ENCODE measurements at places on chromosomes 6 and 20.

- DNase-seq, result no peak
Observed at GRCh38 chr6:83068616-83069015, 1.1 kb downstream of the DOP1A start.

DNA sequence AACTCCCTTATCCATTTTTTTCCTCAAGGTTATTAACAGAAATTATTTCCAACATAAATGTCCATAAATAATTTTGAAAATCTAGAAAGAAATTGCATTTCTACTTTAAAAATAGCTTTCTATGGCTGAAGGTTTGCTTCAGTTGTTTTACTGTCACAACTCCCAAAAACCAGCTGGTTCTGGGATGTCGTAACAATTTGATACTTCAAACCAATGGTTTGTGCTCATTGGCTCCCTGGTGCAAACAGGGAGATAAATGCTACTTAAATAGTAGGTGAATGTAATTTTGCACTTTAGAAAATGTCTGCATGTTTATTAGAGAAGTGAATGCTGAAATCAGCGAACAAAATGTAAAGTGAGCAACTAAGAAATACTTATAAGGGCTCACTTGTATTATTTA is 31.1 kb downstream of the LAMA2 start:
- DNase-seq, result no peak

- no peak for DNase-seq
Observed at GRCh38 chr20:1469925-1470571, 3.4 kb upstream of the NSFL1C start.

GRCh38 chr6:41344876-41345275 is 9.5 kb downstream of the NCR2 start:
- no peak for DNase-seq

DNA sequence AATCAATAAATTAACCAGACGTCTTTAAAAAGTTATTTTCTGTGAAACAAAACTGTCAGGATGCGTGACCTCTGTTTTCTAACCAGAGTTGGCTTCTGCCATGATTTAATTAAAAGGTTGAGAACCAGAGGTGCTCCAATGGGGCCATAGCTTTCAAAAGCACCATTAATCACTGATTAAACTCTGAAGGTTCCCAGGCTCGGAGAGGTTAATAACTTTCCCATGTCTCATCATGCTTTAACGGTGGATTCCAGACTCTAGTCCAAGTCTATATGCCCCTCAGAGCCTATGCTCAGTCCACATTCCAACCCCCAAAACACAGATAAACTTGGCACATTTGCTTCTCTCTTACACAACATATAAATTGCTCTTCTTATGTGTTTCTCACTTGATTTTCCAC is 95.5 kb downstream of the SNAP91 start:
- DNase-seq, result no peak

DNA sequence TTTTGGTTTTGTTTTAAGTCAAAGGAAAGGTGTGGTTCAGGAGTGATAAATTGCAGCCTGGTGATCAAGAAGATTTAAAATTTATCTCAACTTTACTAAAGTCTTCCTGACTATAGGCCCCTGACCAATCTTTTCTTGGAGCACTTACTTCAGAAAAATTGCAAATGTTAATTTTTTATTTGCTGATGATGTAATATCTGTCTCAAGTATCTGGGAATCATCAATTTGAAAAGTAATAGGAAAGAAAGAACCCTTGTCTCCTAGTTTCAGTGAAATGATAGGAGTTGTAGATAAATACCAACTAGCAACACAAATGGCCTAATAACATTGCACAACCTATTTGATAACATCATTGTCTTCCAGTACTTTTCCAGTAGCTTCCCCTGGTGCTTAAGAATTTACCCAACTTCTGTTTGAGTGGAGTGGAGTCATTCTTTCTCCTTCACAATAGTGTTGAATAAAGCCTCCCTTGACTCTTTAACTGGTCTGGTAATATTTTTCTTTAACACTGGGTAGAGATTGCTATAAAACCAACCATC is 648.3 kb upstream of the ADGRB3 start:
- no peak for DNase-seq

GRCh38 chr6:93393554-93394074 is 25.7 kb downstream of the EPHA7 start:
- DNase-seq, result no peak

GRCh38 chr6:17870300-17871188 is 116.9 kb downstream of the KIF13A start:
- no peak for DNase-seq

DNA sequence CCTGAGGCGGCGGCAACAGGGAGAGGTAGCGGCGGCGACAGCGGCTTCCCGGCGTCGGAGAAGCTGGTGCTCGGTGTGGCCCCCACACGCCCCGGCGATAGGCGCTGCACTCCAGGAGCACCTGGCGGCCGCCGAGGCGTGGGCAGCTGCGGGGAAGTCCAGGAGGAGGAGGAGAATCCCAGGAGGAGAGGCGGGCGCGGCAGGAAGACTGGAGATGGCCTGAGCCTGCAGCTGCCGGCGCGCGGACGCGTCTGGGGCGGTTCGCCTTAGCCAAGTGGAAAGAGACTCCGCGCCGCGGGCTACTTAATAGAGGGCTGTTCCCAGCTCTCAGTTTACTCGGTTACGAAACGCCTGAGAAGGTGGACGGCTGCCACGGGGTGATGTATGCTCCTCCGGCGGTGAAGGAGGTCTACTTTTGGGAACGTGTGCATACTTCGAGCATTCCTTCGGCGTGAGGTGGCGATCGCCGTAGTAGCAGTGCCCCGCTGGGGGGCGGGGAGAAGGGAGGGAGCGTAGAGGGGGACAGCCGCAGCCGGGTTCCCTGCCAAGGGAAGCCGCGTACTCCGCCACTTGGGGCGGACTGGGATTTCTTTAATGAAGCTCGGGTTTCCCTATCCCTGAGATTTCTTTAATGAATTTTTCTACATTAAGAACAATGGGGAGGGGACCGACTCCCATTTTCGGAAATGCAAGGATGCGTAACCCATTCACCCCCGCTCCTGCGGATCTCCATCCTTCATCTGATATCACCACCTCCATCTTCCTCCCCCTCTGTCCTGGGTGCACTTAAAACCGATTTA is at the start of gene COL12A1:
Gene COL12A1 (minus strand): TSS at position 278 of the 800 bp plus-strand sequence. CDS start 3,261 bp downstream, outside the sequence.
- DNase-seq, result peak; percentile 13

DNA sequence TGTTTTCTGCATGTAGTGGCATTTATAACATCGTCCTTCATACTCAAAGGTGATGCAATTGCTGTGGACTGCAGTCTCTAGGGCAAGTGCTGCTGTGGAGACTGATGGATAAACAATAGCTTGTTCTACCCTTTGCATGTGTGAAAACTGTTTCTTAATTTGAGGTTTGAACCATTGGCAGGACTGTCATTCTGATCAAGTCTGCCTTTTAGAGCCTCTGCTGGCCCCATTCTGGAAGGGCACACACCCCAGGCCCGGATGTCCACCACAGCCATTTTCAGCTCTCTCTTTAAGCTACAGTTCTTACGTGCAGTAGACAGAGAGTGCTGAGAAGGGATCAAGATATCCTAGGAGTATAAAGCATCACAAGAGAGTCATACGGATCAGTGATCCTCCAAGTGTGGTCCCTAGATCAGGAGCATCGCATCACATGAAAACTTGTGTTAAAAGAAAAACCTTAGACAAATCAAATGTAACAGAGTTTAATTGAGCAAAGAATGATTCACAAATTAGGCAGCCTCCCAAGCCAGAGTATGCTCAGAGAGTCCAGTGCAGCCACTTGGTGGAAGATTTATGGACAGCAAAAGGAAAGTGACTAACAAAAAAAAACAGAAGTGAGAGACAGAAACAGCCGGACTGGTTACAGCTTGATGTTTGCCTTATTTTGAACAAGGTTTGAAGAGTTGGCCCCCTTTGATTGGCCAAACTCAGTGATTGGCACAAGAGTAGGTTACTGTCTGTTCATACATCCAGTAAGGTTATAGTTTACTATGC is 52.0 kb downstream of the FRK start:
- DNase-seq, result no peak

DNA sequence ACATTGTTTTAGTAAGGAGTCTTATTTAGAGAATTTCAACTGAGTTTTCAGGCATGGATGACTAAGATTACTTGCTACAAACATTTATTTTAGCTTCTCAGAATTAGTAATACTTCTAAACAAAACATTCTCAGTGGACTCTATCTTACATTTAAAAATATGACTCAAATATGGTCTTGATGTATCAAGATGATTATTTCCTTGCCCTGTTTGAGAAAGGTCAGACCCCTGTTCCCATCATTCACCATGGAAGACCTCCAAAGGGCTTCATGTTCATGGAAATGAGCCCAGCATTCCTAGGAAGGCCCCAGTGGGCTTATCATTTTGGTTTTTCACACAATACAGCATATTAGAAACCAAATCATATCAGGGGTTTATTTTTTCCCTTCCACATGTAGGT is 24.6 kb upstream of the TRPC4AP start:
- no peak for DNase-seq

DNA sequence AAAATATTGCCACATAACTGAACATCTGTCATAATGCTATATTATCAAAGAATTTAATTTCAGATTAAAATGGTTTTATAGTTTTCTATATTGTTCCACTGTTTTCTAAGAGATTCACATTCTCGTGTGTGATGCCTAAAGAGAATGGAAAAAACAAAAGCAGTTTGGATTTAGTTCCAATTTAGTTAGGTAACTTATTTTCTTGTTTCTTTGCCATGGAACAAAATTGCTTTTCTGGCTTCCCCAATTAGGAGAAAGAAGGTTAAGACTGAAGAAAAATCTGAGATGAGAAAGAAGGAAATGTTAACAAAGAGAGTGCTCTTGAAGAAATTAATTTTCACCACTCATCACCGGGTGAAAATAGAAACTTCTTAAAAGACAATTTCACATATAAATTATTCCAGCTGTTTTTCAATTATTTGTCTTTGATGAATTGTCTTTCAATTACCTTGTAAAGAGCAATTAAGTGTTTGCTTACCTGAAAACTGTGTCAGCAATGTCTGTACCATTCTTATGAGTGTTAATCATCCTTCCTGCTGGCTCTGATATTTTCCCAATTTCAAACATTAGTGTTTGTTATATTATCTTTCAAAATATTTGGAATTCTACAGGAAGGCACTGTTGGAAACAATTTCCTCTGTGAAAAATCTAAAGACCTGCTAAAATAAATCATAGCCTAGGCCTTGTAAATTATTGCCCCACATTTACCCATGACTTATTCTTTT is 19.5 kb downstream of the PHACTR2 start:
- no peak for DNase-seq

DNA sequence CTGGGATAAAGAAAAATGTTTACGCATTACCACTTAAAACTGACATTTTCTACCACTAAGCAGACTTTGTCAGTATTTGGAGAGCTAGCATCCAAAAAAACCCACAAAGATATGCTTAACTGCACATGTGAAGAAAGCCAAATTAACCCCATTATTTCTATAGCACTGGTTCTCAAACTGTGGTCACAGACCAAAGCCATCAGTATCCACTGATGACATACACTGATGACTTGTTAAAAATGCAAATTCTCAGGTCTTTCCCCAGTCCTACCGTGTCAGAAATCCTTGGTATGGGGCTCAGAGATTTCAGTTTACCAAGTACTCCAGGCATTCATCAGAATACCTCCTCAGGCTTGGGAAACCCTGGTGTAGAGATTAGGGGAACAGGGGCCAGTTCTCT is 230.2 kb downstream of the PTPRK start:
- DNase-seq, result no peak

- DNase-seq, result no peak
Observed at GRCh38 chr20:15575255-15575654, 998.0 kb downstream of the KIF16B start.

- no peak for DNase-seq
Observed at GRCh38 chr6:168098431-168098861, 19.4 kb upstream of the FRMD1 start.

- DNase-seq, result no peak
Observed at GRCh38 chr6:166167258-166167731, 356 bp downstream of the TBXT start.

GRCh38 chr6:3079682-3080081 is 11.4 kb downstream of the RIPK1 start:
- DNase-seq, result no peak

GRCh38 chr20:37309936-37310590 is 20.6 kb downstream of the MANBAL start:
- no peak for DNase-seq

GRCh38 chr6:83696674-83697073 is 12.2 kb downstream of the SNAP91 start:
- no peak for DNase-seq

GRCh38 chr6:158036261-158036660 is 54.6 kb downstream of the SYNJ2 start:
- DNase-seq, result no peak

- no peak for DNase-seq
Observed at GRCh38 chr6:89986650-89987074, 92.4 kb downstream of the GJA10 start.

GRCh38 chr20:41125530-41126457 is 11.5 kb upstream of the PLCG1 start:
- no peak for DNase-seq
